KG1 (cell line): ENCODE measurements at places on chromosomes 4 and X.

DNA sequence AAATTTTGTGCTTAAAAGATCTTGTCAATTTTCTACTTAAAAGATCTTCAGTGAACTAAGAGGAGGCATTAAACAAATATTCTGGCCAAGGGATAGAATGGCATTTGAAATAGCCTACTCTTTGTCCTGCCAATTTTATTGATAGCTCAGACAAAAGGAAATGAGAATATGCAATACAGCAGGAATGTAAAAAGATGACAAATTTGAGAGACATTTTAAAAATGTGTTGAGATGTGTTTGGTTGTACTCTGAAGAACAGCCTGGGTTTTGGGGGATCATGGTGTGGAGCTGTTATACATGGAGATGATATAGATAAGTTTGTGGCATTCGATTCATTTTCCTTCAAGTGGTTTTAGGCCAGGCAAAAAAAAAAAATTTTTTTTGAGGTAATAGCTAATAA lies 11.6 kb upstream of the MAD2L1 start:
- DNase-seq = no peak

DNA sequence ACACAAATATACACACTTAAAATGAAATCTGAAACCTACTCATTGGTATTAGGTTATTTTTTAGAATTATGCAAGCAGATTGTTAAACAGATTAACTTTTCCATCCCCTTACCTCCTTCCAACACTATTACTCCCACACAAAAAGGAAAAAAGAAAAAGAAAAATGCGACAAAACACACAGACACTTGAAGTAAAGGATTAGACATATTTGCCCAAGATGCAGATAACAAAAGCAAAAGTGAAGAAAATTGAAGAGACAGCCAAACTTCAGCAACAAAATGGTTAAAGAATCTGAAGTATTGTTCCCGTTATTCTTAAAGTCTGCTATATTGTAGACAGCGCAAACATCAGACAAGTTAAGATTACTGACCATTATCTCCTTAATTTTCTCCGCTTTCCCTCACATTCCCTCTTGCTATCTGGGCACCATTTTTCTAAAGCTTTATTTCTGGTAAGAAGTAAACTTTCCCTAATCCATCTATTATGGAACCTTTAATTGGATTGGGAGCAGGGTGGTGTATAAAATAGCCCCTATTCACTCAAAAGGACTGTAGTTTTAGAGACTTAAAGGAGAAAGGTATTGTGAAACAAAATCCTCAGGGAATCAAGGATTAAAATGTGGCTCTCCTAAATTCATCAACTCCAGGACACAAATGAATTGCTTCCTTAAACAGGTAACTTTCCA lies 34.7 kb upstream of the MAB21L2 start:
- no peak for DNase-seq

DNA sequence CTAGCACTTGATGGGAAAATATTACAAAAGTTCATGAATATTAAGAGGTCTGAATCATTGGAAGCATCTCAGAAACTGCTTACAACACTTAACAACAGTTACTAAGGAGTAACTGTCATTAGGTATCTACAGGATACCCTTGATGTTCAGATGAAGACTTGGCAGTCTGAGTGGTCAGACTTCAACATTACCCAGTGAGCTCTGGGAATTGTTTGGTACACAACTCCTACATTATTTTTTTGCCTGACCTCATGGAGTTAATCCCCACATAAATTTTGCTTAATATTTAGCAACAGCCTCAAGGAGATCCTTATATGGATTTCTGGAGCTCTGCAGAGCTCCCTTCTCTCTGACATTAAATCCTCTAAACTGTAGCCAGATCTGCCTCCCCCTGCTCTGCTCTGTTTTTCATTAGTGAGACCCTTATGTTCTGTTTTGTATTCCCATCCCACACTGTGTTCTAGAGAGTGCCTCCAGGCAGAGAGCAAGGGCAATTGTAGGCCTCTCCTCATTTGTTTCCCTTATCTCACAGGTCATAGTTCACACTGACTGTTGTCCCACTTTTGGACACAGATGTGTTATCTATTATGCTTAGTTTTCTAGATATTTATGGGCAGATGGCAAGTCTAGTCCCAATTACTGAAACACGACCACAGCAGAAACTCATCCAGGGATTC lies 368.8 kb downstream of the GASK1B start:
- no peak for DNase-seq

GRCh38 chr4:159503236-159504008 lies 400.5 kb downstream of the RAPGEF2 start:
- no peak for DNase-seq

GRCh38 chr4:40445671-40446070 lies 110.5 kb downstream of the CHRNA9 start:
- DNase-seq = no peak

DNA sequence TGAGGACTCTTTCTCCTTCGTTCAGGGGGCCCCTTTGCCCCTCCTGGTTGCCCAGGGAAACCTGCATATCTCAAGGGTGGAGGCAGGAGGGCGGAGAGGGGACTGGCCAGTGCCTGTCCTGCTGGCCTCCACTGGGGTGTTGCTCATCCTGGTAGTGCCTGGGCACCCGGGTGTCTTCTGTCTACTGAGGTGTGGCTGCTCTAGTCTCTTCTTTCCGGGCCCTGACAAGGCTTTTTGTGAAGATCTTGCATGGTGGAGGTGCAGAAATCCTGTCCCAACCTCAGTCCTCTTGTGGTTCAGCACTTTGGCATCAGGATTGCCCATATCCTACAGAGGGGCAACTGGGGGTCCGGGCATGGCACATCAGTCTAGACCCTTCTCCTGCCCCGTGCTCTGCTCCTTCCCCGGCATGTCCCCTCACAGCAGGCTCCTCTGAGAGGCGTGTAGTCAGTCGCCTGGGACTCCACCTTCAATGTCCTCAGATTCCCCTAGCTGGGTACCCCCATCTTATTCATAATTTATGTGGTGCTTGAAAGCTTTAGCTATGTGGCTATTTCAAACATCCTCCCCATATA lies 1.9 kb downstream of the CCDC110 start:
- DNase-seq = no peak

GRCh38 chr4:42197341-42197740 lies 44.9 kb upstream of the BEND4 start:
- DNase-seq = no peak

- no peak for DNase-seq
Measured at GRCh38 chr4:88575186-88575585, 17.1 kb upstream of the HERC3 start.

DNA sequence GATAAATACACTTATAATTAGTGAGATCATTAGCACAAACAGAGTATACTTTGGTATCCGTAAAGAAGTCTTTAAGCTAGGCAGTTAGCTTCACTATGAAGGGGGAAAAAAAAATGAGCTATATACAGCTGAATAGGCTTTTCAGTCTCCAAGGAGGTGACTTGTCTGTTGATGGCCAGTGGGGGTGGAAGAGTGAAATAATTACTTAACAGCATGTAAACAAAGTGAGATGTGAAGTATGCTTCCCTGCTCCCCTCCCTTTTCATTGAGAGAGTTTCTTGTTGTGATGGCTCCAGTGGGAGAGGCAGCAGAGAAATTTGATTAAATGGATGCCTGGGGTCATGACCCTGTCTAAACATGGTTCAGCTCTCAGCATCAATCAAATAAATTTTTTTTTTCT lies 180.9 kb downstream of the DACH2 start:
- no peak for DNase-seq

DNA sequence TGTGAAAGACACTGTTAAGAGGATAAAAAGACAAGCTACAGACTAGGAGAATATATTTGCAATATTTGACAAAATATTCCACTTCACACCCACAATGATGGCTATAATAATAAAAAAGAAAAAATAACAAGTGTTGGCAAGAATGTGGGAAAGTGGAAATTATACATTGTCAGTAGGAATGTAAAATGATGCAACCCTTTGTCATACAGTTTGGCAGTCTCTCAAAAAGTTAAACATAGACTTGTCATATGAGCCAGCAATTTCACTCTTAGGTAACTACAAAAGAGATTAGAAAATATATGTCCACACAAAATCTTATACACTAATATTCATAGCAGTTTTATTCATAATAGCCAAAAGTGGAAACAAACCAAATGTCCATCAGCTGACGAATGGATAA lies 5.2 kb upstream of the RADX start:
- no peak for DNase-seq

DNA sequence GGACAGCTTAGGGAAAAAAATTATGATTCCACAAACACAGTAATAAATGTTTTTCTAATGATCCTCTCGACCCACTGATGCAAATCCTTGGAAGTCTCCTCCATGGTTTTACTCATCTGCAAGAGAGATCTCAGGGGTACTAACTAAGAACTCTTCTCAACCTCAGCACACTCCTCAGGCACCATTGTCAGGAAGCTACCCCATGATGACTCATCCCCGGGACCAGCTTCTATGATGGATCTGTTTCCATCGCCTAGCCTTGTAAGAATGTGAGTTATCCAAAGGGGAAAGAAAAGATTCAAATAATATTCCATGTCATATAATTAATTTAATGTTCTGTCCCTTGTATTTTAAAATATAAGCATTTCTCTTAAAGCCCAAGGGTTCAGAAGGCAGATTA lies 816.1 kb upstream of the IGFBP7 start:
- no peak for DNase-seq

- DNase-seq = no peak
Measured at GRCh38 chr4:68176904-68177303, 47.2 kb upstream of the TMPRSS11F start.

DNA sequence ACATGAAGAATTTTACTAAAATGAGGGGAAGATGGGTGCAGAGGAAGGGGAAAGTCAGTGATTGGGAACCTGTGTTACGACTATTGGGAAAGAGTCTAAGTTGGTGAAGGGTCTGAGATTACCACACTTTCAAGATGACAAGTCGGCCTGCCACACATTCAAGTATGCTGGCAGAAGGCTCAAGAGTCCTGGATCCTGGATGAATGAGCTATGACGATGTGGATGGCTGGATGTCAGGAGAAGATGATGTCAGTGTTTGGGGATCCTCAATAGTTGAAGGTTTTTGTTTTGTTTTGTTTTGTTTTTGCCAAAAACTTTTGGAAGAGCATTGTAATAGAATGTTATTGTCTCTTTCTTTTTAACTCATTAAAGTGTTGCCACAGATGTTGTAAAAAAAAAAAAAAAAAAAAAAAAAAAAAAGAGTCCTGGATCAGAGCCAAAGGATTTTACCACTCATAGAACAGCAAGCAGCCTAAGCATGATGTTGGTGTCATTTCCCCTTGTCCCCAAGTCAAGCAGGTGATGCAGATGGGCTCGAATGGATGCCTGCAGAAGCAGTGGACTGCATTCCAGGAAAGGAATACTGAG lies 120.6 kb downstream of the REELD1 start:
- no peak for DNase-seq
